NCI-H1092 treated with DMSO at 0.1 percent for 48 hours (cell line): ENCODE measurements at places on chromosomes 7 and 10.

- DNase-seq = no peak
Observed at GRCh38 chr7:9307131-9307530, 873.7 kb downstream of the NXPH1 start.

GRCh38 chr7:44073664-44074348 lies 8.4 kb upstream of the PGAM2 start:
- no peak for DNase-seq

DNA sequence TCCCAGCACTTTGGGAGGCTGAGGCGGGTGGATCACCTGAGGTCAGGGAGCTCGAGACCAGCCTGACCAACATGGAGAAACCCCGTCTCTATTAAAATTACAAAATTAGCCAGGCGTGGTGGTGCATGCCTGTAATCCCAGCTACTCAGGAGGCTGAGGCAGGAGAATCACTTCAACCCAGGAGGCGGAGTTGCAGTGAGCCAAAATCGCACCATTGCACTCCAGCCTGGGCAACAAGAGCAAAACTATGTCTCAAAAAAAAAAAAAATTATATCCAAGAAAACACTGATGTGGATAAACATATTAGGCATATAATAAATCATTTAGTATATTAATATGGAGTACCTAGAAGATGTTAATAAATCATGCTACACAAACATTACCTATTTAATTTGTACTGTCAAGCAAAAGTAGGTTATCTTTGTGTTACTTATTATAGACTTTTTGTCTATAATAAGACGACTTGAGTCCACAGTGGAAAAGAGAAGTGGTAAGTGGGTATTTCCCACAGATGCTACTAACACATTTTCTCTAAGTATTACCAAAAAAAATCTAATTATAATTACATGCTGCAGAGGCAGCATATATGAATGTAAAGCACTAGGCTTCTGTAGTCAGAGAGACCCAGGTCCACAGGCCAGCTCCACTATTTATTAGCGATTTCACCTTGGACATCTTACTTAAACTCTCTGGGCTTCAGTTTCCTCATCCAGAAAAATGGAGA lies 34.5 kb downstream of the DNMBP start:
- no peak for DNase-seq

DNA sequence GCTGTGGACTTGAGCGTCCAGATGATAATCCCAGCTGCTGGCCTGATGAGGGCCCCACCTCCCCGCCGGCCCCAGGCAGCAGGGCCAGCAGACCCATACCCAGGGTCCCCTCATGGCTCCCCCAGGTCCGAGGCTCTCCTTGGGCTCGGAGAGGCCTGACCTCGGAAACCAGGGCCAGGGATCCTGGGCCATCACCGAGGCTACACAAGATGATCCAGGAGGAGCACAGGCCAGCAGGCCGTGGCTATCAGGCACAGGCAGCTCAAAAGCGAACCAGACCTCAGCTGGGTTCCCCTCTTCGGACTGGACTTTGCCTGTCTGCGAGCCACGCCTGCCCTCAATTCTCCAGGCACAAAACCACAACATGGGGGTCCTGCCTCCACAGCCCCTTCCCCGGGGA lies 17.4 kb downstream of the PDGFA start:
- no peak for DNase-seq

DNA sequence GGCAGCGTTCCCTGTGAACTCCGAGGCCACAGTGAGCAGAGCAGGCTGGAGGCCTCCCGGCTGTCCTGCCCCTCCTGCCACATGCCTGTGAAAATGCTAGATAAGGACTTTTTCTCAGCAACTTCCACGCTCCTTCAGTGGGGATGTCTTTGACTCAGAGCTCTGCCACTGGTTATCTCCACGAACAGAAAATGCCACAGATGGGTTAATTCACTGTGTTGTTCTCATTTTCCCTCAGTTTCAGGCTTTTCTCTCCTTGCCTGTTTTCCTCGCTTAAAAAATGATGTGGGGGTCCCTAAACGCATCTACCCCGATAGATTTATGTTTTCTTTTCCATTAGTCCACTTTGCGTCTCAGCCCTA lies 51.3 kb downstream of the IKZF1 start:
- DNase-seq = no peak

- peak; percentile 82 for DNase-seq
Observed at GRCh38 chr7:18570890-18571478, 75.4 kb downstream of the HDAC9 start.

DNA sequence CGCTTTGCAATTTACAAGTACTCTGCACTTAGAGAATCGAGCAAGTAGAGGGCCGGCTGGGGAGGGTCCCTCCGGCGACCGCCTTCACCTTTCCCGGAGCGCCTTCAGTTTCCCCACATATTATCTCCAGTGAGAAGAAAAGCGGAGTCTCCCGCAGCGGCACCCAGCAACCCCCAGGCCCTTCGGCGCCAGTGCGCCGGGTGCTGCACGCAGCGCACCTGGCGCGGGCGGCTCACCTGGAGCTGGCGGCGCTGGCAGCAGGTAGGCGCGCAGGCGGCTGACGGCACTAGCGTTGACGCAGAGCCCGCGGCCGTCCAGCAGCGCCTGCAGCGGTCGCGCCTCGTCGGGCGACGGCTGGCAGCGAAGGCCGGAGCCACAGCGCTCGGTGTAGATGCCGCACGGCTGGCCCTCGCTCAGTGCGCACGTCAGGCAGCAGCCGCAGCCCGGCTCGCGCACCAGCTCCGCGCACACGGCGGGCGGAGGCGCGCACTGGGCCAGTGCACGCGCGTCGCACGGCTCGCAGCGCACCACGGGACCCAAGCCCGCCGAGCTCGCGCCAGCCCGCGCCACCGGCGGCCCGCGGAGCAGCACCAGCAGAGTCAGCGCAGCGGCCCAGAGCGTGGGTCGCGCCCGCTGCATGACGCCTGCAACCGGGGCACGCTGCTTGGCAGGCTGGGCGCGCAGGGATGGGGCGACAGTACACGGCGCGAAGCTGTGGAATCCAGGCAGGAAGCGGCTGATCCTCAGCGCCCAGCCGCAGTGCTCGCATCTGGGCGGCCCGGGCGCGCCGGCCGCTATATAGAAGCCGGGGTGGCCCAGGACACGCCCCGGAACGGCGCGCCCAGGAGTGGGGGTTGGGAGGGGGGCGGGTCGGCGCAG lies at the start of gene IGFBP3:
IGFBP3 (minus strand) TSS at position 771 of the 879 bp plus-strand sequence; CDS start at position 639, 132 bp downstream.
- DNase-seq = peak; percentile 42

DNA sequence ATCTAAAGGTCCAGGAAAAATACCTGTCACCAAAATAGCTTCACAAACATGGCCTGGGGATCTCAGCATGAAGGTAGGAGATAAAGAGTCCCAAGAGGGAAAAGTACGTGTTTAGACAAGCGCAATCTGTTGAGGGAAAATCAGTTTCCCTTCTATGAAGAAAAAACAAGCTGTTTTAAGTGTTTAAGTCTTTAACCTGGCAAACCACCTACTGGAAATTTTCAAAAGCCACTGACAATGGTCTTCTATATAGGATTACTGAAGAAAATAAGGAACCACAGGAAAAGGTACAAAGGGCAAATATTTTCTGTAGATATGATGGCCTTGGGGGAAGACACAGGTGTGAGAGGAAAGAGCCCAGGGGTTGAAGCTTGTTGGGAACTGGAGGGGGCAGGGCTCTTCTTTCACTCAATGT lies 21.2 kb downstream of the ALDH18A1 start:
- no peak for DNase-seq

DNA sequence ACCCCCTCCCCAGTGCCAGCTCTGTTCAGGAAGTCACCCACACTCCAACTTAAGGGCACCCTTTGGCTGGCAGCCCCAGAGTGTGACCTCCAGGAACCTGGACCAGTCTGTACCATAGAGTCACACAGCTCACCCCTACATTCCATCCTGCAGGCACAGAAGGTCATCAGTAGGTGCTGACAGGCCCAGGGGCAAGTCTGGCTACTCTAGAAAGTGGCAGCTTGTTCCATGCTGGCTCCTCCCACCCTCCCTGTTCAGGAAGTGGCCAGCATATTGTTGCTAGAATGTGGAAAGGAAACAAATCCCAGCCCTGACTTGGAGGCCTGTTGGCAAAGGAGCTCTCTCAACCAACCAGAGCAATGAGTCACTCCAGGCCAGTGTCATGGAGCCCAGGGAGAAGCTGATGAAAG lies 3.2 kb upstream of the NCOA4 start:
- DNase-seq = no peak

GRCh38 chr7:50618281-50618680 lies 53.1 kb upstream of the DDC start:
- no peak for DNase-seq

DNA sequence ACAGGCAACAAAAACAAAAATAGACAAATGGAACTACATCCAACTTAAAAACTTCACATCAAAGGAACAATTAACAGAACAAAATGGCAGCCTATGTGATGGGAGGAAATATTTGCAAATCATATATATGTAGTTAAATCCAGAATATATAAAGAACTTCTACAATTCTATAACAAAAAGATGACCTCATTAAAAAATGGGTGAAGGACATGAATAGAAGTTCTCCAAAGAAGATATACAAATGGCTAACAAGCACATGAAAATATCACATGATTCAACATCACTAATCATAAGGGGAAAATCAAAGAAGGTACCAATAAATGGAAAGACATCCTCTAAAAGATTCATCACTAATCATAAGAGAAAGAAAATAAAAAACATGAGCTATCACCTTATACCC lies 416.1 kb downstream of the LRMDA start:
- DNase-seq = no peak

DNA sequence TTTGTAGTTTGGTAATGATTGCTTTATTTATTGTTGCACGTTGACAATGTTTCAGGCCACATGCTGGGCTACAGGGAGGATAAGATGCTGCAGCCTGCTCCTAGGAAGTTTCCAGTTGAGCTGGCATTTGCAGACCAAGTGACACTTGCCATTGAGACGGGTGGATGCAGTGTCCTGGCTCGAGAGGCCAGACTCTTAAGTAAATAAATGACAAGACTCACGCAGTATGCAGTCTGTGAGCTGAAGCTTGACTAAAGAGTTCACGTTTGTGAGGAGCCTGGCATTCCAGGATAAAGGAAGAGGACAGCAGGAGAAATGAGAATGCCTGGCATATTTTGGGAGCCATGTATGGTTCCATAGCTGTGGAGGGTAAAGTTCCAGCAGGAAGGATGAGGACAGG lies 105.8 kb downstream of the BAMBI start:
- no peak for DNase-seq

DNA sequence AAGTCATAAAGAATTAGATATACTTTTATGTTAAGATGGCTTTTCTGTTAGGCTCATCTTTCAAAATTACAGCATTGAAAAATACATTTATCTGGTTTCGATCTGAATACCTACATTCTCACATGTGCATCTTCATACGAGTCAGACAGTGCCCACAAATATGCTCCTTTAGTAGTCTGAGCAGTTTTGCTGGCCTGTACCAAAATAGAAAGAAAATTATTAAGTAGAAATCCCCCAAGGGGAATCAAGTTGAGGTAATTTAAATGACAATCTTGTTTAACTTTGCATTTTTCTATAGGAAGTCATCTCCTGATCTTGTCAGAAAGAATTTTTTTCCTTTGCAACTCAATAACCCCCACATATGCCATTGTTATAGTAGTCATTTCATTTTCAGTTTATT lies 287.4 kb upstream of the SEMA3D start:
- DNase-seq = no peak

DNA sequence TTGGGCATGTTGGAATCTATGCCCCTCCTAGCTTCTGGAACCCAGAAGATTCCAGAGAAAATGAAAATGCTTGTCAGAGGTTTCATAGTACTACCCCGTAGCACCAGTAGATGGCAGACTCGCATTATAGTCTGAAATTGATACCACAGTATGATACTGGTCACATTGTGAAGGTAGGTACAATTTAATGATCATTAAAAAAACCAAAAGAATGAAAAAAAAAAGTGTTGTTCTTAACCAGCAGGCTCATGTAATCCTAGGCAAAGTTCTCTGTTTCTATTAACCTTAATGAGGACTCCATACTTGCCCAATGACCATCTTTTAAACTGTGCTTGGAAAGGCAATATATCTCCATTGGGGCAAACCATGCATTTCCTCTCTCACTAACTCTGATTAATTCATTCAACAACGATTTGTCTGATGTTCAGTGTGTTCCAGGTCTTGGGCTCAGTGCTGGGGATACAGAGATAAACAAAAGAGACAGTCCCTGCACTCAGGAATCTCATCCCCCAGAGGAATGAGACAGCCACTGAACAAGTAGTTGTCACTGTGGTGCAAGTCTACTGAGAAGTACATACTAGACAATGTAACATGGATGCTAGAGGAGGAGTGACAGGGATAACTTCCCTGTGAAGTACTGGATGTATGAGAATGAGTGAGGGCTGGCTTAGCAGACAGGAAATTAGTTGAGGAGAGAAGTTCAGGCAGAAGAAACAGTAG lies 223.5 kb upstream of the PHYHIPL start:
- DNase-seq = peak; percentile 26

DNA sequence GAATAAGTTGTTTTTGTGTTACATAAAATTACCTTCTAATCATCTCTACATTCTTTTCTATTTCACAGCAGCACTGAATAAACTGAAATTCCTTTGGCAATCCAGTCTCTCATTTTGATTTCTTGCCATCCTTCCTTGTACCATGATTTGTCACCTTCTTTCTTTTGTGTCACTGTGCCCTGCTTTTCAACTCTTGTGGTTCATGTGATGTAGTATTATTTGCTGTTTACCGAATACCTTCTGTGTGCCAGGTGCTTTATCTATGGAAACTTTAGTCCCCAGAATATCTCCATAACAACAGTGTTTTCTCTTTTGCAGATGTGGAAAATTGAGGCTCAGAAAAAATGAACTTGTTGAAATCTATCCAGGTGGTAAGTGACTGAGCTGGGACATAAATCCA lies 220.3 kb downstream of the STK31 start:
- DNase-seq = no peak

DNA sequence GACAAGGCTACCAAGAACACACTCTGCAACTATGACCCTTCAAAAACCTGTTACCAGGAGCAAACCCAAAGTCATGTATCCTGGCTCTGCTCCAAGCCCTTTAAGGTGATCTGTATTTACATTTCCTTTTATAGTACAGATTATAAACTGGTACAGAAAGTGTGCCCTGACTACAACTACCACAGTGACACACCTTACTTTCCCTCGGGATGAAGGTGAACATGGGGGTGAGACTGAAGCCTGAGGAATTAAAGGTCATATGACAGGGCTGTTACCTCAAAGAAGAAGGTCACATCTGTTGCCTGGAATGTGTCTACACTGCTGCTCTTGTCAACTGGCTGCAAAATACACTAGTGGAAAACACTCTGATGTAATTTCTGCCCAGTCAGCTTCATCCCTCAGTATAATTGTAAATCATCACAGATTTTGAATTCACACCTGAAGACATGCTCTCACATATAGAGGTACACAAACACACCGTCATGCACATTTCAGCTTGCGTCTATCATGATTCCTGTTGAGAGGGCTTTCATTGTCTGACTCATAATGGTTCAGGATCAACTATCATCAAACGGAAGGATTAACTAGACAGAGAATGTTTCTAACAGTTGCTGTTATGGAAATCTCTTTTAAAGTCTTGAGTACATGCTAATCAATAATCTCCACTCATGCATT lies 318.3 kb downstream of the NXPH1 start:
- DNase-seq = no peak

GRCh38 chr10:78513986-78514385 lies 480.3 kb downstream of the RPS24 start:
- no peak for DNase-seq

GRCh38 chr7:55132890-55133551 lies 114.2 kb downstream of the EGFR start:
- DNase-seq = no peak
